WTC11 (cell line): ENCODE measurements at places on chromosomes 6 and 20.

- no peak for DNase-seq
These were observed 94.8 kb upstream of the AFDN start for GRCh38 chr6:167731731-167732422.

GRCh38 chr20:49384437-49385434 is 97.7 kb downstream of the KCNB1 start:
- peak; percentile 97 for DNase-seq

- DNase-seq, result no peak
These were observed 47.1 kb downstream of the HAO1 start for GRCh38 chr20:7893014-7893730.

DNA sequence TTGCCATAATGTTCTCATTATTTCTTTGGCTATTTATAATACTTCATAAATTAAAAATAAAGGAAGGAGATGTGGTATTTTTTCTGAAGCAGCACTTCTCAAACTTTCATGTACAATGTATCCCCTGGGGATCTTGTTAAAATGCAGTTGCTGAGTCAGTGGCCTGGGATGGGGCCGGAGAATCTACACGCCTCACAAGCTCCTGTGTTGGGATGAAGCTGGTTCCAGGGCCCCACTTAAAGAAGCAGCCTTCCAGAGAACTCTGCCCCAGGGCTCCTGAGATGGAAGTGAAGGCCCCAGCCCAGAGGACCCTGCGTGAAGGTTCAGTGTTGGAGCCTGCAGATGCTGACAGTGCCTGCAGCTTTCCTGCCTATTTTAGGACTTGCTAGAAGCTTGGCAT is 40.1 kb upstream of the SLC23A2 start:
- peak; percentile 16 for DNase-seq

GRCh38 chr6:6795393-6795792 is 206.9 kb downstream of the LY86 start:
- DNase-seq, result no peak

GRCh38 chr6:52284460-52285176 is at the start of gene MCM3:
Gene MCM3, minus strand, starts transcription at chr6:52284742. Its CDS starts 68 bp downstream, at chr6:52284674.
- DNase-seq, result peak; percentile 97

GRCh38 chr20:7608250-7608649 is 332.0 kb downstream of the HAO1 start:
- DNase-seq, result peak; percentile 24

DNA sequence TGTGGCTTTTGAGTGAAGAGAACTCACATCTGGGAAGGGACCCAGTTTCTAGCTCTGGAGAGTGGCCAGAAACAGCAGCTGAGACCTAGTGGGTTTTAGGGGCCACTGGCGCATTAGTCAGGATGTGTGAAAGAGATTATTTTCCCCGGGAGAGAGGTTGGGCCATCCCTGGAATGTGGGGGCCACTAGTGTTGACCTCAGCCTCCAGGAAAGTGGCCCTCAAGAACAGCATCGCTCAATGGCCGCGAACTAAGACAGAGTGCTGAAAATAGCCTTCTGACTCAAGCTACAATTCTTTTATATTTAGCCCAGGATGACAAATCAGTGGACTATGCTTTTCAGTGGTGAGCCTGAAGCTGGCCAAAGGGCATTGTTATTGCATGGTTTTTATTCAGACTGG is 210.4 kb upstream of the RNF24 start:
- no peak for DNase-seq

GRCh38 chr6:155333414-155333813 is 19.1 kb upstream of the TFB1M start:
- no peak for DNase-seq

DNA sequence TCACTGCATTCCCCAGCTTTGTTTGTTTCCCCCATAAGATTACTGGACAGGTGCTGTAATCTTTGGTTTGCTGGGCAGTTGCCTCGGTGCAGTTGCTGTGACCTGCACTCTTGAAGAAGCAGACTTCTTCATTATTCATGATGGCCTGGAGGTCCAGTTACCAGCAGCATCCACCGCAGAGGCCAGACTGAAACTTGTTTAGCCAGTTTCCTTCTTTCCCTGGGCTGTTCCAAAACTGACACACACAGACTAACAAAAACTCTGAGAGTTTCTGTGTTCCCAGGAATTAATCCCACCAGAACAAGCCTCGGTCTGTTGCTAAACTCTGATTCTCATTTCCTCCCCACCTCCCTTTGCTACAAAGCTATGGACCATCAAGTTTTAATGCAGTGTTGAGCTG is 144.1 kb downstream of the QRSL1 start:
- DNase-seq, result no peak

DNA sequence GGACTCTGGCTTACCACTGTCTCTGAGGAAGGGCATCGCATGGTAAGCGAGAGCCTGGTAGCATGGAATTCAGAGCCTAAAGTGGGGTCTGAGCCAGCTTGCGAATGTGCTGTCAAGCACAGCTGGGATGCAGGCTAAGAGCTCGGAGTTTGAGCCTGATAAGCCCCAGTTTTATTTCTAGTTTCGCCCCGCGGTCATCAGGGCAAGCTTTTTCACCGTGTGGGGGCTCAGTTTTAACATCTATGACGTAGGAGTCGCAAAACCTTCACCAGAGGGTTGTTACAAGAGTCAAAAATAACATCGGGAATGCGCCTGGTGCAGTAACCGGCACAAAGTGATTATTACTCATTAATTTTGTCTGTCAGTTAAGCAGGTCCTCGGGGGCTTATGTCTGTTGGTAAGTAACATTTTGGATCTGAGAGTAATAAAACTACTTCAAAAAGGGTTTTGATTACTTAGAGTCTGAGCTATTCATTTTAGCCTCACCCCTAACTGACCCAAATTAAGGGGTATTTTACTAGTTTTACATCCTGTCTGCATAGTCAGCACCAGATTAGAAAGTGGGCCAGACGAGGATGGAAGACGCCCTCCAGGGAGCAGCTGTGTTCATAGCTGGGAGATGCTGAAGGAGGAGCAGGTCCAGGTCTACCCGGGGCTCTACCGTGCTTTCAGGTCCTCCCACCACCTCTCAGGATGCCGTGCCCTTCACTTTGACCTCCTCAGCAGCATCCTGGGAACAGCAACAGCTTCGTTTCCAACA is 29.7 kb downstream of the SLC22A23 start:
- DNase-seq, result no peak

GRCh38 chr20:4170621-4171537 is 155.5 kb upstream of the RNF24 start:
- no peak for DNase-seq

GRCh38 chr6:6752129-6752528 is 163.6 kb downstream of the LY86 start:
- no peak for DNase-seq

GRCh38 chr6:49649988-49650387 is 13.3 kb upstream of the RHAG start:
- DNase-seq, result no peak

- no peak for DNase-seq
These were observed 275.3 kb downstream of the TBC1D7 start for GRCh38 chr6:13053006-13053461.

GRCh38 chr20:5991623-5992441 is 41.4 kb downstream of the MCM8 start:
- no peak for DNase-seq

GRCh38 chr6:32402812-32403211 is 4.2 kb downstream of the BTNL2 start:
- DNase-seq, result no peak

DNA sequence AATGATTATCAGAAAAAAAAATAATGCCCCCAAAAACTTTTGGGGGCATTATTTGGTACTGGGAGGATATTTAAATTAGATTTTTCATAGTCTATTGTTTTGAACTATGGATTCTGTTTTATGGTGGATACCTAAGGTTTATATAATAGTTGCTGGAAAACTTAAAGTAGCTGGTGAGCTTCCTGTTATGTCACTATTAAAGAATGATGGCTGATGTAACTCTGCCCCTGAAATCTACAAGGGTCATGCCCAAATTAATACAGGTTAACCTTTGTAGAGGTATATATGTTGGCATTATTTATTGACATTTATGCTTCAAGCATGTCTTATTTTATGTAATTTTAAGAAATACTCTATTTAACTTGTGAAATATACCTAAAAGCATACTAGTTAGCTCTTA is 25.3 kb upstream of the ERVFRD-1 start:
- no peak for DNase-seq

DNA sequence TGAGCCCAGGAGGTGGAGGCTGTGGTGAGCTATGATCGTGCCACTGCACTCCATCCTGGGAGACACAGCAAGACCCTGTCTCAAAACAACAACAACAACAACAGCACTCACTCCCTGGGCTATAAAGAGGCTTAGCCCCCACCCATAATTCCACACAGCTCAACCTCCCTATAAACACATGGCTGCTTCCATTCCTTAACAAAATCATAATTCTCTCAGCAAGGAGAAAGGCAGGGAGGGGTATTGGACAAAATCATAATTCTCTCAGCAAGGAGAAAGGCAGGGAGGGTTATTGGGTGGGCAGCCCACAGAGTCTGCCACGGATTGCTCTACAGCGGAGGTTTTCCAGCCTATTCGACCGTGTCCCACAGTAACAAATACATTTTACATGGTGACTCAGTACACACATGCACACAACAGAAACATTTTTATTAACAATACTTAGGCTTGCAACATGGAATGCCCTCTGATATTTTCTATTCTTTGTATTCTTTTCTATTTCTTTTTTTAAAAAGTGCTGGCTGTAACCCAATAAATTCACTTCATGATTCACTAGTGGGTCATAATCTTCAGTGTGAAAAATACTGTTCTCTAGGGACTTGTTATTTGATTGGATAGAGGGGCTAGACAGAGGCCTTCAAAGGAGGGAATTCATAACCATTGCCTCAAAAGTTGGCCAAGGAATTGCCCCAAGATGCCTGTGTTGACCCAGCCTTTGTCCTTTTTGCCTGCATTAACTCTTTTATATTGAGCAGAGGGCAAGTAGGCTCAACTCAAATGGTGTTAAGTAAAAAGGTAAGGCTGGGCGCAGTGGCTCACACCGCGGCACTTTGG is 50.6 kb upstream of the ZMYND8 start:
- no peak for DNase-seq

GRCh38 chr6:110656492-110656891 is 158.8 kb downstream of the CDK19 start:
- no peak for DNase-seq

GRCh38 chr20:24588725-24589340 is 119.4 kb downstream of the SYNDIG1 start:
- DNase-seq, result no peak

DNA sequence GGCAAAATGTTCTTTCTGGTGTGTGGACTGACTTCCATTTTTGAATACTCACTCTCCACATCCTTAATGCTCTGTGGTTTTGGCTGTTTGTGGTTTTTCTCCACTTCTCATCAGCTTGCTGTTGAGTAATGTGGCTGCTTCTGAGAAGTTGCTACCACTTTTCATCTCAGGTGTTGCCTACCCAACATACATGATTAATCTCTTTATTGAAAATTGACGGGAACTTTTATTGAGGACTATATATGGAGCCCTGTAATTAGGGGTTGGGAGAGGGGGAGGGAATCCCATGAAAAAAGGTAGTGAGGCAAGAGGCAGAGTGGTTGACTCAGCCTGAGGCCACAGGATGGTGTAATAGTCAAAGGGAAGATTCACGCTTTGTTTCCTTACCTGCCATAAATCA is 17.6 kb downstream of the IL22RA2 start:
- no peak for DNase-seq

DNA sequence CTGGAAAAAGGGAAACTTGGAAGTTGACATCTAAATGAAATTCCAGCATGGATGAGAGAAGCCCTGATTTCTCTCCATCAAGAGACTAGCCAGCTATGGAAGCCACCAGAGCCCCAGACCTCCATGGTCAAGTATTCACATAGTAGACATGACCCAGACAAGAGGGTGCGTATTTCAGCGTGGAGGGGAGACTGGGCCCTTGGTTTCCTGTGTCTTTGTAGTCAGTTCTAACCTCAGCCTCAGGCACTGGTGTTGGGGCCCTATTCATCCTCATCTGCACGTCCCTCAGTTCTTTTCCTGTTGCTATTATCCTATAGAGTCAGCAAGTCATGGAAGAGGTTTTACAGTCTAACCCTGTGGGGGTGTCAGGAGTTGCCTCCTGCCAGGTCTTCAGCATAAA is 12.5 kb downstream of the GNL1 start:
- DNase-seq, result no peak

GRCh38 chr6:105780146-105780860 is 305.8 kb upstream of the PRDM1 start:
- DNase-seq, result no peak

DNA sequence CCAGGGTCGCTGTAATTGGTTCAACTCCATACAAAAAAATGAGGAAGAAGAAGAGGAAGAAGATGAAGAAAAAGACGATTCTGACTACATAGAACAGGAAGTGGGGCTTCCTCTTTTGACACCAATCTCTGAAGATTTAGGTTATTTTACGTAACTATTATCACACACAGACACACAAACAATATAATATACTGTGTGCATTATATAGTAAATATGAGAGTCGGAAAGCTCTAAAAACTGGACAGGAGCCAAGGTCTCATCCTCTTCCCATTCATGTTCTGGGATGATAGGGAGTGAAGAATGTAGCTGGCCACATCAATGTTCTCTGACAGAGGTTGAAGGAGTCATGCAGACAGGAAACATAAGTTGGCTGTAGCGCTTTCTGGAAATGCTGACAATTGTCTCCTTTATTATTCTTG is 13.3 kb downstream of the RSPH4A start:
- DNase-seq, result no peak

DNA sequence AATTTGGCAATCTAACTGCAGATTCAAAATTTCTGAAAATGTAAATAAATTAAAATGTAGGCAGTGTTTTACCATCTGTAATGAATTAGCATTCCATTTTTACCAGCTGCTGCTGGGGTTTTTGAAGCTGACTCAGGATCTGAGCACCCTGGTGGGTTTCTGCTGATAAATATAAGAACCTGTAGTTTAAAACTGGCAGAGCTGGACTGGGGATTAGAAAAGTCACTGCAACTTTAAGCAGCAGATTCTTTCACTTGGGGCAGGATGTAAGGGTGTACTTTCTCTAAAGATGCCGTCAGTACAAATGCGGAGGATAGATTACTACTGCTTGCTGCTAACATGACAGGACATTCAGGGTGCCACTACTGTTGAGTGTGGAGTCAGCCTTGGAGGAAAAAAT is 341.8 kb downstream of the CDKAL1 start:
- DNase-seq, result no peak

DNA sequence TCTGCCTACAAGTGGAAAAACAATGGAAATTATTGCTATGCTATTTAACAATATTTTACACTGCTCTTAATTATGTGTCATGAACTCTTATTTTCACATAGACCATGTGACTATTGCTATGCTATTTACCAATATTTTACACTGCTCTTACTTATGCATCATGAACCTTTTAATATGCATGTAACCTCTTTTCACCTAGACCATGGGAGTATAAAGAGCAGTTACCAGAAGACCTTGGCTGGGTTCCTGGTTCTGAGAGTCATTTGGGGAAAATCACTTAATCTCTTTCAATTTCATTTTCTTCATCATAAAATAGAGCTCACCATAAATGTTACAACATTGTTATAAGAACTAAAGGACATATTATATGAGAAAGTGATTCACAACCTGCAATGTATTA is 223.8 kb upstream of the RNF217 start:
- DNase-seq, result no peak
